ENCODE measurements at places on chromosomes 5 and 9.

DNA sequence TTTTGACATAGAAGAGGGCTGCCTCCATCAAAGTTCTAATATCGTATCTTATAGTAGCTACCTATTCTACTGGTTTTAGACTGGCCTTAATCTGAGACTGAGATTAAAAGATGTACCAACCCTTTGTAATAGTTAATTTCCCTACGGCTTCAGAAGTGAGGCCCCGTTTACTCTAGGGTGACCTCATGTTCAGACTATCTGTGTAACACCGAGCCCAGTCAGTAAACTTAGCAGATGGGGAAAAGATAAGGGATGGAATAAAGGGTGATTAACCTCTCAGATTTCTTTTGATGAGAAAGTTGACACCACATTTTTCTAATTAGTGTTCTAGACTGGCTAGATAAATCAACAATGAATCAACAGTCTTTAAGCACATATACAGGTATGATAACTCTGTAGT, 283.1 kb downstream of the KCTD16 start:
- no peak for DNase-seq

- no peak for DNase-seq
These were observed 8.0 kb upstream of the HNRNPAB start for GRCh38 chr5:178196281-178196812.

DNA sequence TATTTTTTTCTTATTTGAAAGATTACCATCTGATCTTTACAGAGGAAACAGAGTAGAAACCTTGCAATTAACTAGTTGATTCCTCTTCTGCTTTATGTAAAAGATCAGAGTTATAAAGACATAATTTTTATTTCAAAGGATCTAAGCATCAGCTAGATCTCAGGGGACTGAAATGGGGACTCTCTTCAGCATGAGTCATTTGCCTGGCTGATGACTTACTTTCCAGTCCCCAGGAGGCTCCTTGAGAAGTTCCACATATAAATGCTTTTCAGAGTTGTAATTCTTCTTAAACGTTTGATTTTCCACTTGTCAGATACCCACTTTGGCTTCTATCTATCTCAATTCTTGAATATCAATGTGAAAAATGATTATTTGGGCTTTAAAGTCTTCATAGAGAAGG, 389.4 kb downstream of the RAB3C start:
- no peak for DNase-seq

- no peak for DNase-seq
These were observed 160.1 kb upstream of the CDKN2B start for GRCh38 chr9:22169243-22169642.

DNA sequence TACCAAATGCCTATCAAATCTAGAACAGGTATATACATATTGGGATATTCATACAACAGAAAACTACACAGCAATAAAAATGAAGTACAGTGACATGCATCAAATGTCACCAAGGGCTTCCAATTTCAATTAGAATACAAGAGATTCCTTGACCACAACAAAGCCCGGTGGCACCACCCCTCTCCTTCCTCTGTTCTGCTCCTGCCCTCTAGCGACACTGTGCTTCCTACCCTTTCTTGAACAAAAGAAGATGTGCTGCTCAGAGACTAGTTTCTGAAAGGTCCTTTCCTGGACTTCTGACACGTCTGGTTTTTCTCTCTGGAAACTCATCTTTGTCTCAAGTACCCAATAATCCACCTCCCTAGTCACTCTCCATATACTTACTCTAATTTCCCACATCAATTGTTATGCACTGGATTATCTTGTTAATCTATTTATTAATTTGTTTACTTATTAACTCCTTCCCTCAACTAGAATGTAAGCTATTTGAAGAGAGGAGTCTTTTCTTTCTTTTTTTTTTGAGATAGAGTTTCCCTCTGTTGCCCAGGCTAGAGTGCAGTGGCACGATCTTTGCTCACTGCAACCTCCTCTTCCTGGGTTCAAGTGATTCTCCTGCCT, 70.4 kb upstream of the CTSV start:
- peak; percentile 17 for DNase-seq

GRCh38 chr5:180097163-180097894, 25.8 kb upstream of the RNF130 start:
- DNase-seq = no peak

Measured in activated T-cell treated with anti-CD3 and anti-CD28 coated beads for 48 hours (primary cell).